GM03348 (cell line): ENCODE measurements at places on chromosomes 6 and 20.

DNA sequence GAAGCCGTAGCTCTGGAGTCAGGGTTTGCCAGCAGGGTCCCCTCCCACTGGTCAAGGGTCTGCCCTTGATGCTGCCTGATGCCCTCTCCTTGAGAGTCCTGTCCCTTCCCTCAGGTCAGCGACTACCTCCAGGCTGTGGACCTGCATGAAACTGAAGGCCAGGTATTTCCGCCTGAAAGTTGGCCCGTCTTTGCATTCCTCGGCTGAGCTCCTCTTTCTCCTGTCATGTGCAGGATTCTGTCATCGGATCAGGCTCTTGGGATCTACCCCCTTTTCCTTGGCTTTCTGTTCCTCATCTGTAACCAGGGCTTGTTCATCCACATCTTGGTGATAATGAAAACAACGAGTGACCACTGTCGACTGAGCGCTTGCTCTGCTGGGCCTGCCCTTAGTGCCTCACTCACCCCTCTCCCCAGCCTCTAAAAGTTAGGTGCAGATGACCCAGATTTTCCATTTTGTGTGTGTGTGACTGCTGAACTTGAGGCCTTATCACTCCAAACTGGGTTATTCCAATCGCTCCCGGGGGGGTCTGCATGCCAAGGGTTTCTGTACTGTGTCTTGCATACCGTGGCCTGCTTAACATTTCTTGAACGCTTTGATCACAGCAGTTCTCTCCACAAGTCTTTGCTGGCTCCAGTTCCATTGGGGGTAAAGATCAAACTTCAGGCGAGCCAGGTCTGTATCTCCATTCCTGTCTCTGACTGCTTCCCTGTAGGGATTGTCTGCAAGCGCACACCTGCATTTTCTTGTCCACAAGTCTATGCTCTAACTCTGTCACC is 81.6 kb downstream of the DTD1 start:
- no peak for DNase-seq

DNA sequence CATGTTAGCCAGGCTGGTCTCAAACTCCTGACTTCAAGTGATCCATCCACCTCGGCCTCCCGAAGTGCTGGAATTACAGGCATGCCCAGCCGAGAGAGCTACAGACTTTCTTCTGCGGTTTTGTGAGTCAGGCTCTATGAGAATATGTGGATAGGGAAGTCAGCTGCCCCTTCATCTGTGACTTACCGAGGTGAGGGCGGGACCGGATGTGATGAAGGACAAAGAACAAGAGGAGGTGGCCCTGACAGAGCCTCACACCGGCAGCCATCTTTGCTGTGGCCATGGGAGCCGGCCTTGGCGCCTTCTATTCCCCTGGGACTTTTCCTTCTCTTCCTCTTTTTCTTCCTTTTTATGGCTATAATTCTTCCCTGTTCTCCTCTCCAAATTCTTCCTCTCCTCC is 67.0 kb downstream of the IYD start:
- no peak for DNase-seq

DNA sequence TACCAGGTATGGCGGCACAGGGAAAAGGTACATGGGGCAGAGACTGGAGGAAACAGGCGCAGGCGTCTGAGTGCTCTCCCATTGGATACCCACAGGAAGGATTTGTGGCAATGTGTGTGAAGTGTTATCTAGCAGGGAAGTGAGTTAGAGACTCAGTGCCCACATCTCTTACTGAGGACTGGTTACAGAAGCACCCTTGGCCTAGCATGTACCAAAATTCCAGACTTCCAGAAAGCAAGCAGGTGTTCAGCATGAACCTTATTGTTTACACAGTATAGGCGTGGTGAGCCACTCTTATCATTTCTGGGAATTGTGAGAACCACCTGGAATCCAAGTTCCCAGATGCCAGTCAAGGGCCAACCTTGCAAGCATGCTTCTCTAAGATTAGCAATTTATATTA is 14.2 kb downstream of the MANBAL start:
- no peak for DNase-seq

- DNase-seq: no peak
Measured at GRCh38 chr6:25332655-25333071, 53.5 kb downstream of the CARMIL1 start.

DNA sequence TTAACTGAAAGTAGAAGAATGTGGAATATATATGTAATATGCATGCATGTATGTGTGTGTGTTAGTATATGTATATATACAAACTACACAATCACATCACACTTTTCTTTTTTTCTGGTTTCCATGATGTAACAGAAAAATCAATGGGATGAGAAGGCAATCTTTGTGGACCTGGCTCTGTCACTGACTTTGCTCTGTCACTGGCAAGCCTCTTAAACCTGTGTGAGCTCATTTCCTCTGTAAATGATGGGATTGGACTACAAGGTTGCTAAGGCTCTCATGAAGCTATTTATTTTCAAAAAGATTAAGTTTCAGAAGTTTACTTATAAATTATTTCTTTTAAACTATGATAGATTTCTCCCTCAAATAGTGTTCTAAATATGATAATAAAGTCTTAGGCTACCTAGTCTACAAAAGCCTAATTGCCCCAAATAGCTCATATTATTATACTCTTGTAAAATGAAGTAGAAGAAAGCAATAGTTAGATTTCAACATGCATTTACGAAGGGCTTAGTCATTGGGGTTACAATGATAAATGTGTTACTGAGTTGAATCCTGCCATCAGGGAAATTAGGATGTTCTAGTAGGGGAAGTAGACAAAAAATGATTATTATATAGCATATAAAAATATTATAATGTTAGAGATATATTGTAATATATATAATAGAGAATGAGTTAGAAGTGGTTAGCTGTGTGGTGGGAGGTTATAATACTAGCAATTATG is 129.3 kb downstream of the AFG1L start:
- no peak for DNase-seq

- DNase-seq: no peak
Measured at GRCh38 chr20:63863021-63863797, 1.9 kb upstream of the TPD52L2 start.

DNA sequence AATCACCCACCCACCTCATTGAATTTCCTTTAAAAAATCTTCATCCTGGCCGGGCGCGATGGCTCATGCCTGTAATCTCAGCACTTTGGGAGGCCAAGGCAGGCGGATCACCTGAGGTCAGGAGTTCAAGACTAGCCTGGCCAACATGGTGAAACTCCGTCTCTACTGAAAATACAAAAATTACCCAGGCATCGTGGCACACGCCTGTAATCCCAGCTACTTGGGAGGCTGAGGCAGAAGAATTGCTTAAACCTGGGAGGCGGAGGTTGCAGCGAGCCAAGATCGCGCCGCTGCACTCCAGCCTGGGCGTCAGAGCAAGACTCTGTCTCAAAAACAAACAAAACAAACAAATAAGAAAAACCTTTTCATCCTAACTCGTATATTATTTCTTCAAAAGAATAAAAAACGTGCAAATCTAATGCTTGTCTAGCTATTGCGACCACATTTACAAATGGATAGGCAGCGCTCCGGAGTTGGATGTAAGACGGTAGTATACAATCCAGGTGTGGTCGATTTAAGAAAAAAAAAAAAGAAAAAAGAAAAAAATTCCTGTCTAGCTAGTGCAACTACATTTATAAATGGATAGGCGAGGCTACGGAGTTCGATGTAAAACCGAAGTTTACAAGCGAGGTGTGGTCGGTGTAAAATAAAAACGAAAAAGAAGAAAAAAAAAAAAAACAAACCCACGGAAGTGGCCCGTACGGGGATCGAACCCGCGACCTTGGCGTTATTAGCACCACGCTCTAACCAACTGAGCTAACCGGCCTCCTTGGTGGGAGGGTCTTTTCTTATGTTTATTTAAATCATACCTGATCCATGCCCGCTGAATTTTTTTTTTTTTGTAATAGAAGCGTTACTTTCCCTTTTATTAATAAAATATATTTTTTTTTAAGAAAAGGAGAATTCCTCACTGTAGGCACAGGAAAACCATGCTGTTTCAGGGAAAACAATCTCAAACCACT is 70.7 kb upstream of the PRSS16 start:
- DNase-seq: peak; percentile 56

DNA sequence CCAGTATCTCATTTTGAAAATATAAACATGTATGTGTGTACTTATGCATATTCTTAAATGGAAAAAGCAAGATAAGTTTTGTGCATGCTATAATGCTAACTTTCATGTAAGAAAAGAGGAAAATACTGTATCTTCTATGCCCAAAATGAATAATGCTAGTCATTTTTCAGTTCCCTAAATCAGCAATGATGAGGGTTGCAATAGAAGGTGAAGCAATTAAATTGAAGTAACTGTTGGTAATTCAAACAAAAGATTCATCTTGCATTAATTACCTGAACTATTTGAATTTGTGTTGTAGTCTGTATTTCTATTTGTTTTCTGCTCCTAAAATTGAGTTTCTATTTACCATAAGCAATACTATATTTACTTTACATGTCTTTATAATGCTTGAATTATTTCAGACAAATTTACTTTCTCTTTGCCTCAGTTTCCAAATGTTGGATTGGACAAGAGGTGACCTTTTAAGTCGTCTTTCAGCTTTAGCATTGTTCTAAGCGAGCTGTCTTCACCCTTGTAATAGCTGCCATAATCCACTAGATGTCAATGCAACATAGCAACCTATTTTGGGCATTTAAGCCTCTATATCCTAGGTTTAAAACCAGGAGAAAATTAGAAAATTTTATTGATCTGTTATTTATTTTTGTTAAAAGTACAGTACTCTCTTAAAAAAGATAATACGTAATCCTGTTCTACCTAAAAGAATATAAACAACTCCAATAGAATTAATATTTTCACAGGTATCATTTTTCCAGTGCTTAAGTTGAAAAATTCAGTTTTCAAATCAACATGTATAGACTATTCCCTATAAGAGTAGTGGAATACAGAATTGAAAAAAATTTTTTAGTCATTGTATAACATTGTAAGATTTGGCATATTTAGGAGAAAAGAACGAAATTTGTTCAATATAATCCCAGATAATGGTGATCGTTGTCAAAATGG is 52.3 kb upstream of the IFNGR1 start:
- DNase-seq: peak; percentile 58

DNA sequence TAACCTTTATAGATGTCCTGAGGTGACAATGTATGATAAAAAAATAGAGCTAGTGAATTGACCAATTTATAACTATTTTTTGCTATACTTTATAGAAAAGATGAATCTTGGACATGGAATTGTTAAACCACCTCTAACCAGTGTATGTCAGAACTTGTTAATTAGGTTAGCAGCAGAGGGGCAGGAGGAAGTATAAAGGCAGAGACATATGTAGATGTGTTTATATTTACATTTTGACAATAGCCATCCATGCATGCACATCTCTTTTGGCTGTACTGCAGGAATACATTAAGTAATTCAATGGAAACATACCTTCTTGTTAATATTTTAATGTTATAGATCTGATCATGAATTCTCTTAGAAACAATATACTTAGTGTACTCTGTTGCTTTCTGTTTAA is 254.6 kb upstream of the NT5E start:
- no peak for DNase-seq

DNA sequence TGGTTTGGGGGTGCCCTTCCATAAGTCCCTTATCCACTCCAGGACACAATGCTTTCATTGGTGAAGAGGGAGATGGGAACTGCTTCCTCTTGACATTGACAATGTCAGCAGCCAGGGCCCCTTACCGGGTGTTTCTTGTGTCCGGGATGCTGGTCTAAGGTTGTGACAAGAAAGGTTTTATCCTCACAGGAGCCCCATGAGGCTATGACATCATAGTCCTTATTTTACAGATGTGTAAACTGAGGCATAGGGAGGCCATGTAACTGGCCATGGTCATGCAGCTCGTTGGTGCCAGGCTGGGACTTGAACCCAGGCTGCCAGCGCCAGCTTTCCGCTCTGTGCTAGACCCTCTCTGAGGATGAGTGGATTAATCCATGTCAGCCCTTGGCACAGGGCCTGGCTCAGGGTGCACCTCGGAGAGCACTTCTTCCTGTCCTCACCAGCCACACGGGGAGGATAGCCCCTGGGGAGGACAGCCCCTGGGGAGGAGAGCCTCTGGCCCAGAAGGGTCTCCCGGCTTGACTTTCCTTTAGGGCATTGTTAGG is 157.3 kb downstream of the SYCP2 start:
- DNase-seq: no peak

DNA sequence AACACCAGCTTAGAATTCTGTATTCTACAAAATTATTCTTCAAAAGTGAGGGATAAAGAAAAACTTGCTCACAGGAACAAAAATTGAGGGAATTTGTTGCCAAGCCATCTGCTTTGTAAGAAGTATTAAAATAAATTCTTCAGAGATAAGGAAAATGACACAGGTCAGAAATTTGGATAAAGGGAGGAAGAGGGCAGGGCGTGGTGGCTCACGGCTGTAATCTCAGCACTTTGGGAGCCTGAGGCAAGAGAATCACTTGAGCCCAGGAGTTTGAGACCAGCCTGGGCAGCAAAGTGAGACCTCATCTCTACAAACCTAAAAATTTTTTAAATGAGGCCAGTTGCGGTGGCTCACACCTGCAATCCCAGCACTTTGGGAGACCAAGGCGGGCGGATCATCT is 11.8 kb downstream of the SMIM28 start:
- DNase-seq: no peak

- DNase-seq: no peak
Measured at GRCh38 chr6:89172131-89172530, 26.3 kb downstream of the PM20D2 start.

DNA sequence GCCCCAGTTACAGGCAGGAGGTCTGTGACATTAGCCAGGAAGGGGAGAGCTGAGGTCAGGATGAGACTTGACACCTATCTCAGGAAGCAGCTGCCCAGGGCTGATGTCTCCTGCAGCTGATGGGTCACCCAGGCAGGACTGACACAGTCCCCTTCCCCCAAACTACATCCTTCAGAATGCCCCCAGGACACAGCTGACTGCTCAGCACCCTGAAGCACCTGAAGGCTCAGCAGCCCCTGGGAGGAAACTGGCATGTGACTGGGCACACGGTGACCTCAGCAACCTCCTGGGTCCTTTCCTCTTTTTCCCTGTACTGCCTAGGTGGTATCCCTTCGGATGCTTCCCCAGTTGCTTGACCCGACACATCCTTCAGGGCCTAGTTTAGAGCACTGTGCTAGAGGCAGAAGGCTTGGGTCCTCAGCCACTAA is 1.9 kb downstream of the SDC4 start:
- DNase-seq: no peak

DNA sequence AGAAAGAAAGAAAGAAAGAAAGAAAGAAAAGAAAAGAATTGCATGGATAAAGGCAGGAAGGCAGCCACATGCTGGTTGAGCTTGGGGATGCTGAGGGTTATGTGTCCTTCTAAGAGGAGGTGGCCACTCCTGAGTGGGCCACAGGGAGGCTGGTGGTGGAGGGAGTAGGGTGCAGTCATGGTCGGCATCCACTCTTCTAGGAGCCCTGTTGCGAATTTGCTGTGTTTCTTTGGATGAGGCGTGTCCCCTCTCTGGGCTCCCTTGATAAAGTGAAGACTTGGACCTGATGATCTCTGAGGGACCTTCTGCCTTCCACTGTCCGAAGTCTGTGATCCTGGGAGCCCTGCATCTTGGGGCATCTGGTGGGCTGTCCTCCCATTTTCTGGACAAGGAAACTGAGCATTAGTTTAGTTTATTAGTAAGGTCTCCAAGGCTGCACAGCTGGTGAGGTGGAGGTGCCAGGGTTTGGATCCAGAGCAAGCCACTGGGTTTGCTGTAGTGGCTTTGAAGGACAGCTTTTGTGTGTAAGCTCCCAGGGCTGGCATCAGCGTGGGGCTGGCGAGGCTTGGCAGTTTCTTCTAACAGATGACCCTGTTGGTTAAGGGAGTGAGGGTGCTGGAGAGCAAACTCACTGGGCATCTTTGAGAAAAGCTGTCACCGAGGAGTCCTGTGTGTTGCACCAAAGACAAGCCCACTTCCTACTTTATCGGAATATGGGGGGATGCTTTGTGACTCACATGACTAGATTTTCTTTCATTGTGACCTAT is 4.3 kb downstream of the DLGAP4 start:
- no peak for DNase-seq

GRCh38 chr6:134813146-134813545 is 136.8 kb downstream of the ALDH8A1 start:
- DNase-seq: no peak

- DNase-seq: peak; percentile 12
Measured at GRCh38 chr6:107534571-107535141, 44.7 kb downstream of the SOBP start.
